ENCODE measurements at places on chromosomes 13 and 19. TPM values are rescaled to one million over a fixed set of nuclear protein-coding genes. Genes with fewer than 3 reads are reported as not detected.
A peak's percentile ranks its signal among the peaks of the same experiment; 100 is the strongest.

The GIPR gene
- polyA plus RNA-seq = 4.2 TPM

DNA sequence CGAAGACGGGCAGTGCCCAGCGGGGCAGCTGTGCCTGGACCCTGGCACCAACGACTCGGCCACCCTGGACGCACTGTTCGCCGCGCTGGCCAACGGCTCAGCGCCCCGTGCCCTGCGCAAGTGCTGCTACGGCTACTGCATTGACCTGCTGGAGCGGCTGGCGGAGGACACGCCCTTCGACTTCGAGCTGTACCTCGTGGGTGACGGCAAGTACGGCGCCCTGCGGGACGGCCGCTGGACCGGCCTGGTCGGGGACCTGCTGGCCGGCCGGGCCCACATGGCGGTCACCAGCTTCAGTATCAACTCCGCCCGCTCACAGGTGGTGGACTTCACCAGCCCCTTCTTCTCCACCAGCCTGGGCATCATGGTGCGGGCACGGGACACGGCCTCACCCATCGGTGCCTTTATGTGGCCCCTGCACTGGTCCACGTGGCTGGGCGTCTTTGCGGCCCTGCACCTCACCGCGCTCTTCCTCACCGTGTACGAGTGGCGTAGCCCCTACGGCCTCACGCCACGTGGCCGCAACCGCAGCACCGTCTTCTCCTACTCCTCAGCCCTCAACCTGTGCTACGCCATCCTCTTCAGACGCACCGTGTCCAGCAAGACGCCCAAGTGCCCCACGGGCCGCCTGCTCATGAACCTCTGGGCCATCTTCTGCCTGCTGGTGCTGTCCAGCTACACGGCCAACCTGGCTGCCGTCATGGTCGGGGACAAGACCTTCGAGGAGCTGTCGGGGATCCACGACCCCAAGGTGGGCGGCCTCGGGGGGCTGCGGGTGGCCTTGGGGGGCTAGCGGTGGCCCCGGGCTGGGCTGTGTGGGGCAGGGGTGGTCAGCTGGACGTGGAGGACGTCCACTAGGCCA is 4.8 kb downstream of the GRIN3B start:
- DNase-seq = no peak

DNA sequence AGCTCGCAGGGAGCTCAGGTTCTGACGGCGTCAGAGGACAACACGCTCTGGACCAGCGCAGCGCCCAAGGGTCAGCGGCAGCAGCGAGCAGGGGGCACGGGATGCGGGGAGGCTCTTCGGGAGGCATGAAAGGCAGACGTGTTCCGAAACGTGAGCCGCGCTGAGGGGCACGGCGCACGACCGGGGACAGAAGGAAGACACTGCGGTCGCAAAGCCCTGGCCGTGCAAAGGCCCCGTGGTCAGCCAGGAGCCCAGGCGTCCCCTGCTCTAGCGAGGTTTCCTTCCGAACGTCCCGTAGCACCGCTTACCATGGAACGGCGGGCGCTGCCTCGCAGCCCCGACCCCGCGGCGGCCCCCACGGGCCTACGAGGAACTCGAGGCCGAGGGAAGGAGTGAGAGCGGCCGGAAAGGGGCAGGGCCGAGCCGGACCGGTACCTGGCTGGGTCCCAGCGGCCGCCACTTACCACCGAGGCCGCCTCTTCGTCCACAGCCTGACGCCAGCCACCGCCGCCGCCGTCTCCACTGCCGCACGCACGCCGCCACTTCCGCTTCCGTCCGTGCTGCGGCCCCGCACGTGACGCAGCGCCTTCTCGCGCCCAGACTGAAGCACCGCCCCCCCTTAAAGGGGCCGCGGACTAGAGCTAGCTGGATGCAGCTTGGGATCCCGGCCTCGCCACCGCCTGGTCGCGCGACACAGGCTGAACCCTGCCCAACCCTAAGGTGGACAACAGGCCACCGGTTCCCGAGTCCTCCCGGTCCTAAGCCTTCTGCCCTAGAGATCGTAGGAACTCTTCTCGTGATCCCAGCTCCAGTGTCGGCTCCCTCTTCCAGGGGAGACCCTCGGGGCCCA is 9.4 kb downstream of the ABHD17A start:
- peak; percentile 51 for DNase-seq

GRCh38 chr13:49113526-49114286 is 106.4 kb upstream of the MLNR start:
- no peak for DNase-seq

GRCh38 chr19:38836983-38837626 is 5.5 kb upstream of the ECH1 start:
- DNase-seq = no peak

The ZNF649 gene
- 6.6 TPM for polyA plus RNA-seq

DNA sequence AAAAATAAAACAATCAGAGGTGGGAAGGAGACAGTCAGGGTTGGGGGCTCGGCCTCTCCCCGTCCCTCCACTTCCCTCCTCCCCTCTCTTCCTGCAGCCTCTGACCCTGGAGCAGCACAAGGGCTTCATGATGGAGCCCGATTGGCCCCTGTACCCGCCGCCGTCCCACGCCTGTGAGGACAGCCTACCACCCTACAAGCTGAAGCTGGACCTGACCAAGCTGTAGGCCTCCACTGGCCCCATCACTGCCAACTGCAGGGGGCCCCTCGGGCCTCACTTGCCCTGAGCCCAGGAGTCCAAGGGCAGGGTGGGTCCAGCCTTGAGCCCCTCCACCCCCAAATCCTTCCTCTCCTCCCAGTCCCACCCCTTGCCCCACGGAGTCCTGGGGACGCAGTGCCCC is 7.6 kb downstream of the TMEM59L start:
- no peak for DNase-seq

The LRP3 gene
- 0.26 TPM for polyA plus RNA-seq

GRCh38 chr19:5358173-5358800 is 17.7 kb upstream of the PTPRS start:
- DNase-seq = no peak

GRCh38 chr13:69292789-69293425 is 814.7 kb upstream of the ATXN8OS start:
- DNase-seq = no peak

The CYP2F1 gene
- polyA plus RNA-seq = not detected

- DNase-seq = no peak
Measured at GRCh38 chr13:46871557-46871956, 25.3 kb downstream of the HTR2A start.

- no peak for DNase-seq
Measured at GRCh38 chr13:101746513-101746912, 294.0 kb downstream of the ITGBL1 start.

DNA sequence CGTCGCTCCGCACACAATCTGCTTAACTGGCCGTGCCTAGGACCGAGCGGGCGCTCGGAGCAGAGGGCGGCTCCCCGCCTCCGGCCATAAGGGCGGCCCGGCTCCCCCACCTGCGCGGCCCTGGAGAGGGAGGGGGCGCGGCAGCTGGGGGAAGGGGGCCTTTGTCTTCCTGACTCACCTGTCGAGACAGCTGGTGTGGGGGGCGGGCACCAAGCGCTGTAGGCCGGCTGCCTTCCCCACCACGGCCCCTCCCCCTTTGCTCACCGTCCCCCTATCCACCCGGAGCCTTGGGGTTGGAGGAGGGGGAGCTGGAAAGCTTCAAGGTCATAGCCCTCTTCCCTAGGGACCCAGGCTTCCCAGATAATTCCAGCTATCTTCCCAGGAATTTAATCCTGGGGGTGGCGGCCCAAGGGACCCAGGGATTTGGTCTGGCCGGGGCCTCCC is 1.2 kb downstream of the VASP start:
- no peak for DNase-seq

The CCDC70 gene
- polyA plus RNA-seq = not detected

DNA sequence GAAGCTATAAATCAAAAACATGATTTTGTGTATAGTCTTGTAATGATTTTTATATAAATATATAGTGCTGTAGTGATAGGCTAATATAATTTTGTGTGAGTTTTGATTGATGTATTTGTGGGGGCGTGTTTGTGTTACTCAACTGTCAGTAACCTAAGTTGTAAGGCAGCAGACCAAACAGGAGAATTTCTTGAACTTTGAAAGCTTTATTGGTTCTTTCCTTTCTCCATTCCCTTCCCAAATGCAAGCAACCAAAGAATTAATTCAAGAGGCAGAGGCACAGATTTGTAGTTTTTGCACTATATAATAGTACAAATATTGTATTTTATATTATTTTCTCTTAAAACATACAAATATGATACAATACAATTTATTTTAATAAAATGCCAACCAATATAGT is 109.6 kb downstream of the FLT1 start:
- DNase-seq = no peak

The CASP14 gene
- polyA plus RNA-seq = 0.40 TPM

DNA sequence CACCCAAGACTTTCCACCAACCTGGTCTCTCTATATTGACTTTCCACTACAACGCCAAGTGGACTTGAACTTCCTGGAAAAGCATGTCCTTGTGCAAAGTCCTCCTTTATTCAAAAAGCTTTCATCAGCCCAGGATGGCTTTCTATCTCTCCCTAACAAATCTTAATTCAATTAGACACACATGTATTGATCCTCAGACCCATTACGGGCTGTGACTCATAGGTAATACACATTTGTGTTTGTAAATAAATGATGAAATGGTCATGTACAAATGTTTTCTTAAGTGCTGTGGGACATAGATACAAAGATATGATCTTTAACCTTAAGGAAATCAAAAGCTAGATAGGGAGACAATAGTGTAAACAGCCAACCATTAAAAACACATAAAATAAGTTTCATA is 1189.7 kb downstream of the EFNB2 start:
- no peak for DNase-seq

- DNase-seq = no peak
Measured at GRCh38 chr19:2768365-2769132, 14.5 kb downstream of the SGTA start.

DNA sequence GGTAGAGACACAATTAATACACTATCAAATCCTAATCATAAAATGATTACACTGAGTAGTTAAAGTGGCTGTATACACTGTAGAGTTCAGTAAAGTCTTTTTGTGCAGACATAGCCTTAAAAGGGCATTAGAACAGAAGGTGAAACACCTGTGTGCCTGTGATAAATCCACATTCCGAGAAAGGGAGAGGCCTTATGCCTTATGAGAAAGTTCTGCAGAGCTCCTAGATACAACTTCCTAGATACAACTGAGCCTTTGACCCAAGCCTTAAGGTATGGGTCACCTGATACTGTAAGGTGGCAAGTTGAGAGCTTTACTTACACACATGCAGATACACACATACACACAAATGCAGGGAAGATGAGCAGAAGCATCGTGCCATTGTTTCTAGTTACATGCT is 6.3 kb downstream of the SERP2 start:
- DNase-seq = no peak

GRCh38 chr13:77740097-77740735 is 42.7 kb downstream of the SLAIN1 start:
- no peak for DNase-seq

The TEAD2 gene
- 0.14 TPM for polyA plus RNA-seq

DNA sequence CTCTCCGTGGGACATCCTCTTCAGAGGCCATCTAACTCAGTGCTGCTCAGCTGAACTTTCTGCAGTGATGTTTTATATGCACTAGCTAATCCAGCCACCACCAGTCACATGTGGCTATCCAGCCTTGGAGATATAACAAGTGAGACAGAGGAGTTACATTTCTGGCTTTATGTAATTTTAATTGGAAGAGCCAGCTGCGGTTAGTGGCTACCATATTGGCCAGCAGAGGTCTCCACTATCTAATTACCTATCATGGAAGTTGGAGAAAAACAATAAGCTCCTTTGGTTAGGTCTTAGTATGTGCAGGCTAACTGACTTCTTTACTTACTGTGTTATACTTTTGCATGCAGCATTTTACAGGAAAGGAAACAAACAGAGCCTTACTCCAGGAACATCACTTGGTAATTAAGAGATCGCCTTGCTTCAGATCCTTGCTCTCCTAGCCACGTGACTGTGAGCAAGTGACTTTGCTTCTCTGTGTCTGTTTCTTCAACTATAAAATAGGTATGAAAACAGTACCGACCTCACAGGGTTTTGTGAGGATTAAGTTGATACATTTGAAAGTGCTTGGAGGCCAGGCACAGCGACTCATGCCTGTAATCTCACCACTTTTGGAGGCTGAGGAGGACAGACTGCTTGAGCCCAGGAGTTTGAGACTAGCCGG is 1.6 kb upstream of the KLK10 start:
- DNase-seq = no peak

DNA sequence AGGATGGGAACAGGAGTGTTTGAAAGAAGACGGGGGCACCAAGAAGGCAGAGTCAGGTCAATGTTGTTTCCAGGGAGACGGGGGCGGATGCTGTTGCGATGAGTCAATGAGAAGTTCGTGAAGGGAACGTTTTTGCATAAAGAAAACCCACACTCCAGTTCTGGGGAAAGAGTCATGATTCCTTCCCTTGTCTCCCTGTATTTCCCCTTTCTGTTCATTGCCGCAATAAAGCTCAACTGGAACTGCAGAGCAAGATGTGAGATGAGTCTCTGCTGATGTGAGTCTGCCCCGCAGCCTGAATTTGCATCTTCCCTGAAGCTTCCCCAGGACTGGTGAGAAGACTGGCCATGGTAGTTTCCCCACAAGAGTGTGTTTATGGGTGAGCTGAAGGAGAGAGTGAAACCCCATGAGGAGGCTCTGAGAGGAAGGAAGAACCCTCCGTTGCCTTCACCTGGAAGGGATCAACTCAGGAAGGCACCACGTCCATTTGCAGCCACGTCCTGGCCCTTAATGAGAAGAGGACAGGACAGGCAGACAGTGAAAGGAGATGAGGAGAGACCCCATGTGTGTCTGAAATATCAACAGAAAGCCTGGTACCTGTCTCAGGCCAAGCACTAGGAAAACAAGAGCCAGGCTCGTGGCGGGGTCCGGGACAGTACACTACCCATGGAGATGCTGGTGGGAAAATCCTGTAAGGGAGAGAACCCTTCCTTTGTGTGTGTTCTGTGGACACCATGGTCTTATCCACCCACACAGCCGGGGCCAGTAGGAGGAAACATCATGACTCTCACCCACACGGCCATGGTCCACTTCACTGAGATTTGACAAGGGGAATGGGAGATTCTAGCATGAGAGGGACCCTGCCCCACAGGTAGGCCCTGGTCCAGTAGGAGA is 13.7 kb downstream of the LILRA1 start:
- peak; percentile 66 for DNase-seq

GRCh38 chr19:10096615-10096963 is 5.9 kb downstream of the ANGPTL6 start:
- no peak for DNase-seq

The ZNF729 gene
- polyA plus RNA-seq = not detected

- DNase-seq = no peak
Measured at GRCh38 chr13:46951516-46951915, 54.7 kb upstream of the HTR2A start.
